Occipital lobe (tissue), 3 donors: ENCODE measurements at places on chromosomes 1 and 21. TPM values are rescaled to one million over a fixed set of nuclear protein-coding genes. Genes with fewer than 3 reads are reported as not detected.

IFI44 gene
- 57.1 TPM for total RNA-seq

GOLT1A gene
- total RNA-seq, result not detected

PRELP gene
- total RNA-seq, result 0.16 TPM

DNA sequence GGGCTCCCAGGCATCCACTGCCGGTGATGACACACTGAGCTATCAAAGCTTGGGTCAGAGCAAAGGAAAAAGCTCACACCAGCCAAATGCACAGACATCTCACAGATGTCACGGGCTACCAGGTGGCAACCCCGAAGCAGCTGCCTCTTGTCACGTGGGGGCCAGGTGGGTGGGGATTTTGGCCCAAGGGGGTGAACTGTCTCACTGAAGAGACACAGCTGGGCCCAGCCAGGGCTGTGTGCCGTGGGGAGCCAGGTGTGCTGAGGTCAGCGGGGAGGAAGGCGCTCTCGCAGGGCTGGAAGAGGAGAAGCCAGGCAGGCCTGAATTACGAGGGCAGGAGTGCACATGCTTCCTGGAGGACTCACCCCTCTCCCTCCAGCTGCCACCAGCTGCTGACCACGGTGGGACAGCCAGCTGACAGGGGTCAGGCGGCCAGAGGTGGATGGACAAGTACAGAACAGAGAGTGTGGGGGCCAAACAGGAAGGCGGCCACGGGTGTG lies 32.4 kb downstream of the KCNN3 start:
- DNase-seq, result no peak

GRCh38 chr1:231827337-231828105 lies 200.9 kb downstream of the DISC1 start:
- no peak for DNase-seq

- no peak for DNase-seq
Observed at GRCh38 chr1:36561361-36561724, 78.6 kb upstream of the CSF3R start.
